Stimulated activated memory B cell treated with anti-CD40 and anti-IgM and Interleukin-4, amounts not matched to agents 10 μg/mL and 1 μg/mL and 100 μg/mL, for 72 hours (primary cell): ENCODE measurements at places on chromosomes 12 and 14.
A peak's percentile ranks its signal among the peaks of the same experiment; 100 is the strongest.

DNA sequence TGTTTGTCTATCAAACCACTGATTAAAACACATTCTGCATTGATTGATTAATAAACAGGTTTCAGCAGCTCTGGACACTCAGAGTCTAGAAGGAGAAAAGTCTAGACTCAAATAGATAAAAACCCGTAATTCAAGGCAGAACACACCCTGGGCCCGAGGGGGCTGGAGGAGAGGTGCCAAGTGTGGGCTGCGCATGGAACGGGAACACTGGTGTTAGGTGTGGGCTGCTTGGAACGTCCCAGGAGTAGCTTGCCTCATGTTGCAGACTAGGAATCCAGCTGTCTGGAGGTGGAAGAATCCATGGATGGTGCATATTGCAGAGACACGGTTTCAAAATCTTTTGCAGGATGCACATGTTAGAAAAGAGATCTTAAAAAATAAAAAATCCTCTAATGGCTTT lies 223.0 kb downstream of the APAF1 start:
- no peak overlapping the region for H3K27ac ChIP-seq
- ATAC-seq: no peak
- H3K36me3 ChIP-seq: no peaks in the 10 kb centered on the region
- H3K4me3 ChIP-seq: no peak overlapping the region

- H3K27ac ChIP-seq: peak overlapping the region; percentile 7
- H3K4me1 ChIP-seq: peaks cover 1% of the 10 kb centered on the region
- H3K4me3 ChIP-seq: no peak overlapping the region
- ATAC-seq: no peak
- H3K36me3 ChIP-seq: no peaks in the 10 kb centered on the region
- no peaks in the 10 kb centered on the region for H3K27me3 ChIP-seq
Measured at GRCh38 chr12:89474615-89475014, 50.0 kb downstream of the GALNT4 start.

DNA sequence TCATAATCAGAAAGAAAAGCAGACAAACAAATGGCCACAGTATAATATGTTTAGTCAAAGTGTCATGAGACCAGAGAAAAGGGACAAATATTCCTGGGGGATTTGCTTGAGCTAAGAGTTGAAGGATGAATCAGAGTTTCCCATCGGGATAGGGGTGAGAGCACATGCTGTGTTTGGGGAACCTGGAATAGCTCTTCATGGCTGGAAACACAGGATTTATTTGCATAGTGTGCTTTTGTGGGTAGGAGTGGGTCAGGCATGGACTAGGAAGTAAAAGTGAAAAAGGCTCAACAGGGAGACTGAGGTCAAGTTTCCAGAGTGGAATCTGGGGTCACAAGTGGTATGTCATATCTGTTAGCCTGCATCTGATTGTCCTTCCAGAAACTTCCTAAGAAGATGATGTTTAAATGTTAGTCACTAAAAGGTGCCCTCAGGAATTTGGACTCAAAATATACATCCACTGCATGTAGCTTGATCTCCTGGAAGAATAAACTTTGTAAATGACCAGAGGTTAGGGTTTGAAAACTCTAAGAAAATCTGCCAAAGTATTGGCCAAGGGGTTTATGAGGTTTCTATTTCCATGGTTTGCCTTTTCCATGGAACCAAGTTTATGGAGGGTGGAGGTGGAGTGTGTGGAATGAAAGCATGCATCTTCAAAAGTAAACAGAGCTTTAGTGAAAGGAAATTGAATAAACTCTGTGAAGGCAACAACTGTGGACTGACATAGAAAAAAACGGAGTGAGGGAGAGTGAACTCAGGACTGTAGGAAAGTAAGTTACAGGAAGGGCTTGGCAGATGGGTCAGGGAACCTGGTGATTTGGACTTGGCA lies 344.6 kb downstream of the C12orf75 start:
- H3K4me1 ChIP-seq: no peaks in the 10 kb centered on the region
- no peak overlapping the region for H3K27ac ChIP-seq
- no peaks in the 10 kb centered on the region for H3K36me3 ChIP-seq
- H3K27me3 ChIP-seq: peaks cover 10% of the 10 kb centered on the region

GRCh38 chr14:99189201-99189801 lies 82.7 kb downstream of the BCL11B start:
- no peak for ATAC-seq
- no peak overlapping the region for H3K27ac ChIP-seq
- H3K4me3 ChIP-seq: no peak overlapping the region
- no peaks in the 10 kb centered on the region for H3K4me1 ChIP-seq
- H3K27me3 ChIP-seq: no peaks in the 10 kb centered on the region

DNA sequence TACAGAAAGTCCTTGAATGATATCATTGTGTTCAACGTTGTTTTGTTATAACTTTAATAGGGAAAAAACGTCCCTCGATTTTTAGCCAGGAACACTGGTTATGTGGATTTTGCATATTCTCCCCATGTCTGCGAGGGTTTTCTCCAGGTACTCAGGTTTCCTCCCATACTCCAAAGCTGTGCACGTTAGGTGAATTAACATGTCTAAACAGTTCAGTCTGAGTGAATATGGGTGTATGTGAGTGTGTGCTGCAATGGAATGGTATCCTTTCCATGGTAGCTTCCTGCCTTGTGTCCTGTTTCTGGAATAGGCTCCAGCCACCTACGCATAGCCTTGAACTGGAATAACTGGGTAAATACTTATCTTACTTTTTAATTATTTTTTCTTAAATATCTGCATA lies 810.8 kb upstream of the ATXN7L3B start:
- no peak overlapping the region for H3K4me3 ChIP-seq
- H3K4me1 ChIP-seq: no peaks in the 10 kb centered on the region
- no peak for ATAC-seq

DNA sequence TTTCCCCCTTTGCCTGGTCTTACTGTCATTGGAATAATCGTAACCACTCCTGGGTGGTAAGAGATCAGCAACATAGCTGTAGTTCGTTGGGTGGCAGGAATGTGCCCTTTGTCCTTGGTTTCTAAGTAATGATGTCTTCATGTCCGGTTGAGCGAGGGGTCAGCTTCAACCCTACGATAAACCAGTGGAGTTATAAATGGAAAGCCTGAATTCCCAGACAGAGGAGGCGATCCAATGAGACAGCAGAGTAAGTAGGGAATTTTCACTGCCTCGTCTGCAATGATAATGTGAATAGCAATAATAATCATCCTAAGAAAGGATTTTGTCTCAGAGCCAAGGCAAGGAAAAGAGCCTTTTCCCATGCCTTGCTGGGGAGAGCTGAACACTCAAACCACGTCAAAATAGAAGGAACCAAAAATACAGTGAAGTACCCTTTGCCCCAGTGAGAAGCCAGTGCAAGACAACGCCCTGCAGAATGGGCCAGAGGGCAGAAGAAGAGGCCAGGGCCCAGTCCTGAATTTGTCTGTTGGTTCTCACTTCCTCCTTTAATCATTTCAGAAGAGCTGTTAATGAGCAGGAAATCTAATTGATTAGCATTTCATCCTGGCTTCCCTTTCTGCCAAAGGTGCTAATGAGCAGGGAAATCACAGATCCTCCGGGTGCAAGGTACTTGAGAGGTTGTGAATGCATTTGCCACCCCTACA lies 330.7 kb downstream of the CACNA1C start:
- peaks cover 22% of the 10 kb centered on the region for H3K27me3 ChIP-seq
- H3K36me3 ChIP-seq: no peaks in the 10 kb centered on the region
- no peak for ATAC-seq
- H3K4me3 ChIP-seq: no peak overlapping the region
- peaks cover 6% of the 10 kb centered on the region for H3K4me1 ChIP-seq

GRCh38 chr12:4152145-4152795 lies 121.3 kb upstream of the CCND2 start:
- ATAC-seq: no peak
- peaks cover 86% of the 10 kb centered on the region for H3K4me1 ChIP-seq
- peaks cover 6% of the 10 kb centered on the region for H3K36me3 ChIP-seq

GRCh38 chr14:32428875-32429274 lies 99.8 kb downstream of the AKAP6 start:
- H3K36me3 ChIP-seq: no peaks in the 10 kb centered on the region
- no peak overlapping the region for H3K4me3 ChIP-seq
- peaks cover 12% of the 10 kb centered on the region for H3K4me1 ChIP-seq
- no peaks in the 10 kb centered on the region for H3K27me3 ChIP-seq
- no peak for ATAC-seq

DNA sequence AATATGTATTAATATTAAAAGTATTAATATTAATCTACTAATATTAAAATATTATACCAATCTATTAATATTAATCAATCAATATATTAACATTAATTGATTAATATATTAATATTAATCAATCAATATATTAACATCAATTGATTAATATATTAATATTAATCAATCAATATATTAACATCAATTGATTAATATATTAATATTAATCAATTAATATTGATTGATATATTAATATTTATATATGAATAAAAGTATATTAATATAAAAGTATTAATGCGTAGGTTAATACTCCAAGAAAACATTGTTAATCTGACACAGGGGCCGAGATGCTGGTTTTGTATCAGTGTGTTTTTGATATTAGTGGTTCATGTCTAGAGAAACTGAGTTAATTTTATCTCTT lies 1430.1 kb upstream of the SEL1L start:
- no peaks in the 10 kb centered on the region for H3K36me3 ChIP-seq
- no peaks in the 10 kb centered on the region for H3K4me1 ChIP-seq
- no peak for ATAC-seq
- no peaks in the 10 kb centered on the region for H3K27me3 ChIP-seq
- H3K27ac ChIP-seq: no peak overlapping the region

- peaks cover 6% of the 10 kb centered on the region for H3K4me1 ChIP-seq
- H3K36me3 ChIP-seq: no peaks in the 10 kb centered on the region
- no peak overlapping the region for H3K27ac ChIP-seq
- no peaks in the 10 kb centered on the region for H3K27me3 ChIP-seq
Measured at GRCh38 chr12:24754690-24755638, 193.9 kb downstream of the BCAT1 start.

GRCh38 chr12:51832354-51833107 lies 16.0 kb downstream of the FIGNL2 start:
- ATAC-seq: no peak
- no peaks in the 10 kb centered on the region for H3K36me3 ChIP-seq
- H3K4me3 ChIP-seq: no peak overlapping the region
- H3K27ac ChIP-seq: no peak overlapping the region
- peaks cover 23% of the 10 kb centered on the region for H3K4me1 ChIP-seq

GRCh38 chr12:45637706-45638105 lies 91.8 kb upstream of the ARID2 start:
- no peak overlapping the region for H3K27ac ChIP-seq
- no peak overlapping the region for H3K4me3 ChIP-seq
- H3K4me1 ChIP-seq: peaks cover 20% of the 10 kb centered on the region

DNA sequence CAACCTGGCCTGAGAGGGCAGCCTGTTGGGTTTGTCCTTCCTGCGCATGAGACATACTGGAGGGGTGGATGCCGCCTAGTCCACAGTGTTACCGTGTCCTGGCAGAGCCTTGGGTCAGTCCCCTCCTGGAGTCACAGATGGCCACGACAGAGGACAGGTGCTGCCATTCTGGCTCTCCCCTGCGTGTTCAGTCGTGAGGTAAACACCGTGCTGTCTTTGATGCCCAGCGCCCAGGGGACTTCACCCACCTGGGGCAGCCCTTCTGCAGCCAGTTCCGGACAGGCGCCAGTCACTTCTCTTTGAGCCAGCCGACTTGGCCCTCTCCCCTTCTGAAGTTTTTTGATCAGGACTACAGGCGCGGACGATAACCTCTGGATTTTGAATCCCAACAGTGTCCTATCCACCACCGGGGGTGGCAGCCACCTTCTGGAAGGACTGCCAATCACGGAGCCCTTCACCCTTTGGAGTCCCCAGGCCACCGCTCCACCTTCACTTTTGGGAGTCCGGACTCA lies 933.0 kb downstream of the DIO2 start:
- H3K27ac ChIP-seq: no peak overlapping the region
- no peak overlapping the region for H3K4me3 ChIP-seq
- no peak for ATAC-seq
- H3K27me3 ChIP-seq: peaks cover 23% of the 10 kb centered on the region
- no peaks in the 10 kb centered on the region for H3K4me1 ChIP-seq

GRCh38 chr12:14278294-14278953 lies 87.1 kb upstream of the ATF7IP start:
- H3K4me1 ChIP-seq: peaks cover 53% of the 10 kb centered on the region
- peaks cover 38% of the 10 kb centered on the region for H3K36me3 ChIP-seq
- peak; percentile 84 for ATAC-seq
- no peak overlapping the region for H3K4me3 ChIP-seq

DNA sequence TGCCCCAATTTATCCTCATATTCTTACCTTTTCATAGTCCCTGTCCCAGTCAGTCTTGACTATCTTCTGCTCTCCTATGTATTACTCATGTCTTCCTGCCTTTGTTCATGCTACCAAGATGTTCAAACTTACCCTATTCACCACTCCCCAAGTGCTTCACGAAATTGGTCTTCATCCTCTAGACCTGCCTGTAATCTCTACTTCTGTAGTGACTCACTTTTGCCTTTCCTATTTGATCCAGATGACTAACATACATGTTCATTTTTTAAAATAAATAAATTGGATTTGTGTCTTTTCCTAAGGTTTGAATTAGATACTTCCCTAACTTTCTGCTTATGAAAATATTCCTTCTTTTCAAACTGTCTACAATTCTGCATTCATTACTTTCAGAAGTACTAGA lies 107.7 kb upstream of the PPM1H start:
- no peaks in the 10 kb centered on the region for H3K4me1 ChIP-seq
- H3K27me3 ChIP-seq: no peaks in the 10 kb centered on the region
- H3K36me3 ChIP-seq: no peaks in the 10 kb centered on the region
- no peak overlapping the region for H3K27ac ChIP-seq
- no peak overlapping the region for H3K4me3 ChIP-seq
- no peak for ATAC-seq

DNA sequence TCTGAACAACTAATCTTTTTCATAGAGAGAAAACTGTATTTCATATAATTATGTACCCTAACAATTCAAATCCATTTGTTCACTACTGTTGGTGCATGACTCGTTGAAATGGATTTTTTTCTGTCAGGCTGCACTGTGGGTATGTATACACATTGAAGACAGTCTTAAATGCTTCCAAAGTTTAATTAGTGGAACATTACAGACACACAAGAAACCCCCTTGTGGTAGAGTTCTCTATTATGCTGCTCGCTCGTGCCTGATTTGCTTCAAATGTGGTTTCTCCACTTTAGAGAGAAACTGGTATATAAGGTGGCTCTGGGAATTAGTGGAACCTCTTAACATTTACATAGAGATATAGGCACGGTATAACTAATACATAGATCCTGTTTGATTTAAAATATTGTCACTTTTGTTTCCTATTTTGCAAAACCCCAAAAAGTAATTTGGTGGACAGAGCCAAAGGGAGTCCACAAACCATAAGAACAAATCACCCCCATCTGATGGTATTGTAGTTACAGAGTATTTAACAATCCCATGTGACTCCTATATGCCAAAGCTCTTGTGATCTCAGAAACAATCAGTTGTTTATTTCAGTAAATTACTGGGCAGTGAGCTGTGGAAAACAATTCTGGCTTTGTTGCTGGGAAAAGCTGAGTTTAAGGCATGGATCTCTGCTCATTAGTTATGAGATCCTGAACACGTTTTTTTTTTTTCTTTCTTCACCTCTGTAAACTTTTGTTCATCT lies 159.5 kb downstream of the BRMS1L start:
- ATAC-seq: no peak
- H3K27me3 ChIP-seq: peaks cover 10% of the 10 kb centered on the region
- no peak overlapping the region for H3K27ac ChIP-seq
- no peaks in the 10 kb centered on the region for H3K36me3 ChIP-seq
- H3K4me1 ChIP-seq: peaks cover 5% of the 10 kb centered on the region
